Activated T-helper 1 cell treated with anti-CD3 and anti-CD28 coated beads, Interleukin-2, amount 50 U/mL, for 16 hours (primary cell): ENCODE measurements at places on chromosomes 1 and 21.

DNA sequence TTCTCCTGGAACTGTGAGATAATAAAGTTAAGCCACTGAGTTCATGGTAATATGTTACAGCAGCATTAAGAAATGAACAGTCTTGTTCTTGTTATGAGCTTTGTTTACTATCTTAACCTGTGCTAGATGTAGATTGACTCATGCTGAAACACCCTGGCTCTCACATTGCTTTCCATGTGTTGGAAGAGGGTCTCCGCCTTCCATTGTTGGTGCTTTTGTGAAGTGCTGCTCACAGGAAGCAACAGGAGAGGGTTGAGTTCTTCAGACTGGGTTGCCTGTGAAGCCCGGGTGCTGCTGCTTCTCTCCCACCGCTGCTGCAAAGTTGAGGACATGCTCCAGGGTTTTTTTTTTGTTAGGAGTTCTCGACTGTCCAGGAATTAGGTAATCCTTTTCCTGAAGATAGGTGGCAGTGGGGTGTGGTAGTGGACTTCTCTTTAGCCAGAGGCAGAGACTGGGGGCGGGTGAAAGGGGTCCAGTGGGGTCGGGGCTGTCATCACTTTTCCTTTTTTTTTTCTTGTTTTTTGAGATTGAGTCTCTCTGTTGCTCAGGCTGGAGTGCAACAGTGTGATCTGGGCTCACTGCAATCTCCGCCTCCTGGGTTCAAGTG, 28.7 kb upstream of the HMGN1 start:
- no peak for DNase-seq

- DNase-seq, result no peak
Measured at GRCh38 chr1:31189696-31190674, 49.7 kb downstream of the NKAIN1 start.

DNA sequence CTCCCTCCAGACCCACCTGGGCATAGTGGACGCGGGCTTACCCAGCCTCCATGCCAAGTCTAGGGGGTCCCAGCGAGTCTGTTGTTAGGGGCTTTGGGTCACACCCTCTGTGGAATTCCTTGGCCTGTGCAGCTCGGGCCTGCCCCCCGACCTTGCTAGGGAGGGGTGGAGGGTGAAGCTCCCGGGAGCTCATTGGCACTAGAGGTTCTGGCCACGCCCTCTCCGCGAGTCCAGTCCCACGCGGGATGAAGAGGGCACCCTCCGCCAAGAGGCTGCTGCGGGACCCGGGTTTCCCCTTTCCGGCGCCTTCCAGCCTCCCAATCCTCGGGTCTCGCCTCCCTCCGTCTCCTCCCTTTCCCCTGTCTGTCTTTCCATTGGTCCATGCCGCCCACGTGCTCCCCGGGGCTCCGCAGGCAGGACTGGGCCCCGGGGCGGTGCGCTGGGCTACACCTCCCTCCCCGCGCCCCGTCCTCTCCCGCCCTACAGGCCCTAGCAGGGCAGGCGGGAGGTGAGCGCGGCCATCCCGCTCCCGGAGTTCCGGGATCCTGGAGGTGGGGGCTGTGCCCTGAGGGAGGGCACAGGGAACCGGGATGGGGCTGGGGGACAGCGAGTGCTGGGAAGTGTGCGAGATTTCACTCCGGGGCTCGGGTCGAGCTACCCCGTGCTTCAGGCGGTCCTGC, 3.5 kb downstream of the RUSC1 start:
- DNase-seq, result peak; percentile 80

GRCh38 chr1:112522621-112523020, 13.9 kb downstream of the WNT2B start:
- DNase-seq, result no peak

DNA sequence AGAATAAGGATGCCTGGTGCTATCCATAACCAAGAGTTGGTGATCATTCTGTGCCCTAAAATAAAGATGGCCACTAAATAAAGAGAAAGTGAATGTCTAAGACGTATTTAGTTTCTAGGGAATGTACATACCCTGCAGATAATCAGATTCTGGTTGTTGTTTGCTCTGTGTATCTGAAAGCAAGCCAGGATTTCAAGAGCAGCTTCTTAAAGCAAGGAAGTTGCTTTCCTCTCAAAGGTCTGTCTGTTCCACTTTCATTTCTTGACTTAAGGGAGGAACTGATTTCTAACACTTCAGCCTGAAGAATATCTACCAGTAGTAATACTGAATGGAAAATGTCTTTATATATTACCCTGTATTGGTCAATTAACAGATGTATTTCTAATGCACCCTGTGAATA, 88.8 kb downstream of the KIF1B start:
- no peak for DNase-seq

DNA sequence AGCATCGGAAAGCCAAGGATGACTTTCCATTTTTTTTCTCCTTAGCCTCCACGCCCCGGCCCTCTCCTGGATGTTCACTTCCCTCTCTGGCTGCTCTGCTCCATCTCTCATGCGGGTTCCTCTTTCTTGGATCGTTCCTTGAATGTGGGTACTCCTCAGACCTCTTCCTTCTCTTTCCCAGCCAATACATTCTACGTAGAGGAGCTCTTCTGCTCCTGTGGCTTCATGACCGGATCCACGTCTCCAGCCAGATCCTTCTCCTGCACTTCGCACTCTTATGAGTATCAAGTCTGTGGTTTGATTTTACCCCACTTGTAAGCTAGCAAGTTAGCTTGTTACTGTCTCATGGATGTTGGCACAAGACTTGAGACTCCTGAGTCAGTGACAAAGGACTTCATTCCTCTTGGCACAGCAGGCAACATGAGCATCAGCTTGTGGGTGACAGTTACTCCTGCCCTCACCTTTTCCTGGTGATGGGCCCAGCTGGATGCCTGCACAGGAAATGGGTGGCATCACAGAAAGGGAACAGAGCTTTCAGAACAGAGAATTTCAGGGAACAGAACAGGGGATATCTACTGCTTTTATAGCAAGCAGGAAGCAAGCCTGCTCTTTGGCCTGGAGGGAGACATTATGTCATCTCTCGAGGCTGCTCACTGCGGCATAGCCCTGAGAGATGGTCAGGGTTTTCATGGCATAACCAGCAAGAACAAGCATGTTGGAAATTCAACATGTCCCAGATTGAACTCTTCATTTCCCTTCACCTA, 100.1 kb upstream of the KIF26B start:
- no peak for DNase-seq

DNA sequence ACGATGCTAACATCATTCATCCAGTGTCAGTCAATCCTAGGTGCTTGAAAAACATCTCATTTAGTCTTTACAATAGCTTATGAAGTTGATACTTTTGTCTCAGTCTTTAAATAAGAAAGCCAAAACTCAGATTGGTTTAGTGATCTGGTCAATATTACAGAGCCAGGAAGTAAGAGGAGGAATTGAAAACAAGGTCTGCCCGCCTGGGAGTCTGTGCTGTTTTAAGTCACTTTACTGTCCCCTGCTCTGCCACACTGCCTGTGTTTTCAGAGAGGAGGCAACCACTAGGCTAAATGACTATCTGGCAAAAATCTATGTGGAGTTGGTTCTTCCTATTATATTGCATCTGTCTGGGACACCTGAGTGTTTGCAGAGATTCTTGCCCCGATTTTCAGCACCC, 62.3 kb downstream of the ST6GALNAC3 start:
- no peak for DNase-seq

- no peak for DNase-seq
Measured at GRCh38 chr1:110788673-110789072, 84.3 kb upstream of the CD53 start.
